Ovary (tissue), 10 donors: ENCODE measurements at places on chromosomes 11 and 22. TPM values are rescaled to one million over a fixed set of nuclear protein-coding genes. Genes with fewer than 3 reads are reported as not detected.

Gene ENTHD1
- 0.23 TPM for total RNA-seq

Gene CLDN5
- total RNA-seq, result 46.1 TPM

Gene ATG13
- 57.3 TPM for total RNA-seq

GRCh38 chr11:133530501-133530835, 1.8 kb downstream of the OPCML start:
- no peak overlapping the region for H3K4me3 ChIP-seq
- no peaks in the 10 kb centered on the region for H3K4me1 ChIP-seq
- no peak for DNase-seq
- no peak overlapping the region for H3K27ac ChIP-seq

GRCh38 chr11:115215694-115216617, 288.3 kb downstream of the CADM1 start:
- H3K4me1 ChIP-seq, result peaks cover 2% of the 10 kb centered on the region
- H3K27ac ChIP-seq, result no peak overlapping the region
- no peak for DNase-seq
- no peak overlapping the region for H3K4me3 ChIP-seq
- H3K27me3 ChIP-seq, result no peaks in the 10 kb centered on the region

- peak; percentile 93 for DNase-seq
- H3K4me3 ChIP-seq, result no peak overlapping the region
- no peaks in the 10 kb centered on the region for H3K36me3 ChIP-seq
Observed at GRCh38 chr11:121466063-121466794, 13.5 kb upstream of the SORL1-AS1 start.

- no peaks in the 10 kb centered on the region for H3K36me3 ChIP-seq
- H3K27ac ChIP-seq, result no peak overlapping the region
- no peak overlapping the region for H3K4me3 ChIP-seq
- H3K27me3 ChIP-seq, result no peaks in the 10 kb centered on the region
Observed at GRCh38 chr11:69982690-69983570, 95.2 kb upstream of the ANO1 start.

DNA sequence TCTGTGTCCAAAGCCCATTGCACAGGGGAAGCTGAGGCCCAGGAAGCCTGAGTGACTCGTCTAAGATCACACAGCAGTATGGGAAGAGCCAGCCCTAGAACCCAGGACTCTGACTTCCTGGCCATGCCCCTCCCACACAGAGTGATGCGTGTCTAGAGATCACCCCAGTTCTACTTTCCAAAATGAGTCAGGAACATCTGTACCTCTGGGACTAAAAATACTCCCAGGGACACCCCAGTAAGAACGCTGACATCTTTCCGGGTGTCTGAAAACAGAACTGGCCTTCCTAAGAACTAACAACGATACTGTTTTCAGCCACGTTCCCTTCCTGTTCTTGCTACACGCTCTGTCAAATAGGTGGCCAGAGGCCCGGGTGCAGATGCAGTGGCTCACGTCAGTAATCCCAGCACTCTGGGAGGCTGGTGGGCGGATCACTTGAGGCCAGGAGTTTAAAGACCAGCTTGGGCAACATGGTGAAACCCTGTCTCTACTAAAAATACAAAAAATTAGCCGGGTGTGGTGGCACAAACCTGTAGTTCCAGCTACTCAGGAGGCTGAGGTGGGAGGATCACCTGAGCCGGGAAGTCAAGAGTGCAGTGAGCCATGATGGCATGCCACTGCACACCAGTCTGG, 21.7 kb upstream of the PDGFB start:
- H3K27ac ChIP-seq, result no peak overlapping the region
- H3K4me1 ChIP-seq, result no peaks in the 10 kb centered on the region
- DNase-seq, result no peak
- H3K36me3 ChIP-seq, result no peaks in the 10 kb centered on the region

DNA sequence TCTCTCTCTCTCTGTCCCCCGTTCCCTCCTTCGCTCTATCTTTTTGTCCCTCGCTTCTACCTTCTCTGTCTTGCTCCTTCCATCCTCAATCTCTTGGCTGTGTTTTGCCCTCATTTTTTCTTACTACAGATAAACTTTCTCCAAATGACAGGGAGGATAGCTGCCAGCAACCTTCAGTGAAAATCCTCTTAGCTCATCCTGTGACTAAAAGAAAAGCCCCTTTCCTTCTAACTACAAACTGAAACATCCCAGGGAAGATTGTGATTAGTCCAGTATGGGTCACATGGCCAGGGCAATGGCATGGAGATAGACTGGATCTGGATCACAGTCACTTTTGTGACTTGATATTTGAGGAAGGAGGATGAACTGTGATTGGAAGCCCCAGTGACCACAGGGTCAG, 10.4 kb downstream of the SPON1 start:
- peaks cover 9% of the 10 kb centered on the region for H3K4me1 ChIP-seq
- H3K27ac ChIP-seq, result no peak overlapping the region
- H3K27me3 ChIP-seq, result no peaks in the 10 kb centered on the region
- no peak overlapping the region for H3K4me3 ChIP-seq
